ENCODE measurements at places on chromosomes 12 and 14. TPM values are rescaled to one million over a fixed set of nuclear protein-coding genes. Genes with fewer than 3 reads are reported as not detected.

- peaks cover 15% of the 10 kb centered on the region for H3K4me1 ChIP-seq
- H3K27me3 ChIP-seq = peaks cover 9% of the 10 kb centered on the region
- H3K4me3 ChIP-seq = no peak overlapping the region
- DNase-seq = no peak
- no peaks in the 10 kb centered on the region for H3K36me3 ChIP-seq
These were observed 52.3 kb downstream of the IRAK3 start for GRCh38 chr12:66241061-66242043.

GRCh38 chr12:114671443-114672411 lies 12.2 kb downstream of the TBX3 start:
- peak overlapping the region; percentile 80 for H3K4me3 ChIP-seq
- peaks cover 52% of the 10 kb centered on the region for H3K36me3 ChIP-seq
- peaks cover 80% of the 10 kb centered on the region for H3K4me1 ChIP-seq
- no peak for DNase-seq

DNA sequence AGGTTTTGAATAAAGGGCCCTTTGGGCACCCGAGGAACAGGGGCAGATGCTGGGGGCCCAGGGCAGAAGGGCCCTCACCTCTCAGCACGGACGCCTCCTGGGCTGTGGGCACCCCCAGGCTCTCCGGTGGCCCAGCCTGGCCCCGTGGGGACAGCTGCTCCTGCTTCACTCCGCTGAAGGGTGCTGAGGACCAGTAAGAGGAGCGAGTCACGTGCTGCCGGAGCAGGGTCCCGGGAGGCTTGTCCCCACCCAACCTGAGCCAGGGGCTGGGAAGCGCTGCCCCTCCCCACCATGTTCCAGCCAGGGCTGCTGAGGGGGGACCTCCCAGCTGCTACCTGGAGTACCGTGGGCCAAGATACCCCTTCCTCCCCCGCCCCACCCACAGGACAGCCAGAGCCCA lies 59.5 kb downstream of the RFLNA start:
- H3K27me3 ChIP-seq = no peaks in the 10 kb centered on the region
- no peak for DNase-seq
- H3K27ac ChIP-seq = no peak overlapping the region
- peaks cover 35% of the 10 kb centered on the region for H3K36me3 ChIP-seq
- peaks cover 2% of the 10 kb centered on the region for H3K4me1 ChIP-seq

DNA sequence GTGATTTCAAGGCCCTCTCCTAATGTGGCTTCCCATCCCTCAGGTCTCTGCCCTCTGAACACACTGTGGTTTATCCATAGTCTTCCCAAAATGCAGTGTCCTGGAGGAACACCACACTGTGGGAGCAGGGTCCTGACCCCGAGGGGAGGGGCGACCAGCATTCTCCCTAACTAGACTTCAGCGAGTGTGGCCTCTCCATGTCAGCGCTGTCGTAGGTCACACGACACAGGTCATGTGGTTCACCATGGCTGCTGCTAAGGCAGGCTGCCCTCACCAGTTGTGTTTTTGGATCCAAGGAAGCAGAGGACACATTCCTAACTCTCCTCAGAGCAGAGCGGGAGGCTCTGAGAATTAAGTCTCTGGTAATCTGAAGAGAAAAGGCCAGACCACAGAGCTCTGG lies 50.5 kb downstream of the SSH1 start:
- peaks cover 27% of the 10 kb centered on the region for H3K36me3 ChIP-seq
- H3K27ac ChIP-seq = no peak overlapping the region
- H3K4me3 ChIP-seq = no peak overlapping the region
- H3K27me3 ChIP-seq = no peaks in the 10 kb centered on the region

DNA sequence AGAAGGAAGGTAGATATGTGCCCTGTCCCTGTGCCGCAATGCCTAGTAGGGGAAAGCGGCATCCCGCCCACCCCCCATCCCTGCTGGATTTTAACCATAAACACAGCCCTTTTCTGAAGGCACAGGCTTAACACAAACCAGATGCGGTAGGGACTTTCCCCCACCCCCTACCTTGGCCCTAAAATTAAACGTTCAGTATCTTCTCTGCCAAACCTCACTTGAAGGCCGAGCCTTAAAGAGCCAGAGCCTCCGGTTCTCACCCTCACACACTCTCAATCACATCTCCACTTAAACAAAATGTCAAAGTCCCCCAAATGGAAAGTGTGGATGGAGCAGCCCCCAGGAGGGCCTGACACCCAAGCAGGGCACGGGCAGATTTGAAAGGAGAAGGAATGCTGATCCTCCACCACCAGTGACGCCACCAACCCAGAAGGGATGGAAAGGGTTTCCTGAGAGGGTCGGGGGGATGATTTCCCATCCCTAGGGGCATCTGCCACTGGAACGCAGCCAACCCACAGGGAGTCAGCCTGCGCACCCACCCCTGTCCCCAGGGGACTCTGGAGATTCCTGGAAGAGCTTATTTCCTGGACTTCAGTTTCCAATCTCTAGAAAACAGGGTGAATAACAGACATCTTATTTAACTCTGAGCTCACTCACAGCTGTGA lies 26.4 kb downstream of the ACTN1 start:
- H3K4me1 ChIP-seq = peaks cover 66% of the 10 kb centered on the region
- H3K4me3 ChIP-seq = peak overlapping the region; percentile 16
- H3K36me3 ChIP-seq = no peaks in the 10 kb centered on the region
- DNase-seq = no peak
- peak overlapping the region; percentile 93 for H3K27ac ChIP-seq

- DNase-seq = peak; percentile 57
- peak overlapping the region; percentile 30 for H3K4me3 ChIP-seq
- H3K27me3 ChIP-seq = no peaks in the 10 kb centered on the region
- H3K4me1 ChIP-seq = peaks cover 47% of the 10 kb centered on the region
- H3K27ac ChIP-seq = peak overlapping the region; percentile 89
These were observed 149.0 kb downstream of the PRKCH start for GRCh38 chr14:61470261-61470960.

Gene CPNE8
- 8.8 TPM for total RNA-seq

Gene GPD1
- 1.1 TPM for total RNA-seq
